ENCODE measurements at places on chromosomes 7 and 10.

DNA sequence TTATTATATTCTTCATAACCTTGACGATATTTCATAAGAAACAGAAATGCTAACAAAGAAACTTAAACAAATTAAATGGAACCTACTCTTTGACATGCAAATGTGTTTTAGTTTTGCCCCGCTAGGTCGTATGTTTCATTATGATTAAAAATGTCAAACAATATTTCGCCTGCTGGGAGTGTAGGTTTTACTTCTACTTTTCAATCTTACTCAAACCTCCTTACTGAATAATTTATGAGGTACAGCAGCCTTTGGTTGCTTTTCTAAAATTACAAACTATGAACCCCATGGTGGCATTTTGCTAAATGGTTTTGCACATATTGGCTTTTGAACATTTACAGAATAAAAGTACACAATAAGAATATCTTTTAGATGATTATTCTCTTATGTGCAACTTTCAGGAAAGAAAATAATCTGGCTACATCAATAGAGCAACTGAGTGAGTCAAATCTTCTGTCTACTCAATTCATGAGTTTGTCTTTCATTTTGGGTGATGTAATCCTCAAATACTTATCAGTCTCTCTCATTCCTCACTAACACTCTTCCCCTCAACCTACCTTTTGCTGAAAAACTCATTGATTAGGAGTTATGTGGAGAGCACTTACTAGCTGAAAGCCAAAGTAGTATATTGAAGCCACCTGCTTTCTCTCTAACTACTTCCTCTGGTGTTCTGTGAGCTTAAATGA is 1226.4 kb downstream of the XPNPEP1 start:
- no peak for DNase-seq

- no peak for DNase-seq
Observed at GRCh38 chr7:199483-200249, 7.3 kb downstream of the FAM20C start.

GRCh38 chr7:3415861-3416312 is 114.8 kb downstream of the SDK1 start:
- no peak for DNase-seq

- no peak for DNase-seq
Observed at GRCh38 chr10:96919785-96920430, 87.8 kb downstream of the LCOR start.

GRCh38 chr7:44748948-44749731 is 493 bp downstream of the ZMIZ2 start:
- no peak for DNase-seq

DNA sequence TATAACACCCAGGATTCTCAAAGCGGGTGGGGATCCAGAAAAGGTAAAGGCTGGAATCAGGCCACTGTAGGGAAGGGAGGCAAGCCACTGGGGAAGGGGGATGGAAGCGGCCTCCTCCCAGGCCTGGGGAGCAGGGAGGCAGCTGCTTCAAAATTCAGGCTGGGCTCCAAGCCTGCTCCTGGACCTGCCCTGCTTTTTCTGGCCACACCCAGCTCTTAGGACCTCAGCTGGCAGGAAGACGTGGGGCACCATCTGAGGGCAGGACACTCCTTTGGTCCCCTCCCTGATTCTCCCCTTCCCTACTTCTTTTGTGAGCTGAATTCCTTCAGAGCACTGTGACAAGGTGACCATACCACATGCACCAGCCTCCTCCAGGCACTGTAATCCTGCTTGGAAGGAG is 4.6 kb upstream of the LBX1 start:
- DNase-seq, result no peak

DNA sequence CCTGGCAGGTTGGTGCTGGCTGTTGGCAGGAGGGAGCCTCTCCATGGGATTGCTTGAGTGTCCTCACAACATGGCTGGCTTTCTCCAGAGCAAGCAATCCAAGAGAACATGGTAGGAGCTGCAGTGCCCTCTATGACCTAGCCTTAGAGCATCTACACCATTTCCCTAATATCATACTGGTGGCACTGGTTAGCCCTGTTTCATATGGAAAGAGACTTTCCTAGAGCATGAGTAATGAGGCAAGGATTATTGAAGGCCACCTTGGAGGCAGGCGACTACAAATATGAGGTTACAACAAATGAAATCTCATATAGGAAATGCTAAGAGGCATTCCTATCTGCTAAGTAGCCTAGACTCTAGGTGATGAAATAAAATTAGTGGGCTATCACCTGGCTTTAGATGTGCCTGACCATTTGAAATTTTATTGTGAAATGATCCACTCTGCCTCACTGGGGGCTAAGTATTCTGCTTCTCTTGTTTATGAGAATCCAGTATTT is 153.6 kb downstream of the RGS10 start:
- DNase-seq, result no peak

- DNase-seq, result no peak
Observed at GRCh38 chr10:95550073-95550672, 11.0 kb downstream of the SORBS1 start.

GRCh38 chr10:21217107-21217506 is 308.4 kb downstream of the SKIDA1 start:
- no peak for DNase-seq

DNA sequence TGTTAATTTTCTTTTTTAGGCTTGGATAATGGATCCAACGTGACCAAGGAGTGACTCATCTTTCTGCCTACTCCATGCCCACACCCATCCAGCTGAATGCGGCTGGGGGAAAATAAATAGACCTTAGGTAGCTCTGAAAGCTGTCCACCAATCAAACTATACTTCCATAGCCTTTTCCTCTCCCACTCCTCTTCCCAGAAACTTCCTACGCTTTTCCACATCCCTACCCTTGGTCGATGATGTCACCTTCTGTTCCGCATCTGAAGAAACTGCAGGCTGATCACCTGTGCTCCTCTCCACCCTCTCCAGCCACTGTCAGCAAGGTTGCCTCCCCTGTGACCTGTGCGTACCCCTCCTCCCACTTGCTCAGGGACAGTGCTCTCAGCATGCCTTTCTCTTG is 359.8 kb upstream of the KLF6 start:
- no peak for DNase-seq

DNA sequence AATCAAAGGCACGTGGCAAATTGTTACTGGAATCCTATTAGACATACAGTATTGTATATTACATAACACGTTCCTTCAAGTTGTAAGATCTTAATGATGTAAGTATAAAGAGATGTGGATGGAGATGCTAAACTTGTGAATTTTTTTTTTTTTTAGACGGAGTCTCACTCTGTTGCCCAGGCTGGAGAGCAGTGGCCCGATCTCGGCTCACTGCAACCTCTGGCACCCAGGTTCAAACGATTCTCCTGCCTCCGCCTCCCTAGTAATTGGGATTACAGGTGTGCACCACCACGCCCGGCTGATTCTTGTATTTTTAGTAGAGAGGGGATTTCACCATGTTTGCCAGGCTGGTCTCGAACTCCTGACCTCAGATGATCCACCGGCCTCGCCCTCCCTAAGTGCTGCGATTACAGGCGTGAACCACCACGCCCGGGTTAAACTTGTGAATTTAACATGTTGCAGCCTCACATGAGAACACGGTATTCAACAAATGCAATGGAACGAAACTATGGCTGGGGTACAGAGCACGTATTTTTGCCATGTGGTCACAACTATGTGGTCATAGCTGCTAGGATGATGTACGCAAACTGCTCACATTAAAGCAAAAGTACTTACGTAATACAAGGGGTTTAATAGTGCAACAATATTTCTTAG is 818 bp upstream of the SUPV3L1 start:
- no peak for DNase-seq

GRCh38 chr10:2137549-2138174 is 400.3 kb upstream of the ADARB2 start:
- DNase-seq, result no peak

- DNase-seq, result no peak
Observed at GRCh38 chr7:134165252-134165651, 38.1 kb downstream of the LRGUK start.

DNA sequence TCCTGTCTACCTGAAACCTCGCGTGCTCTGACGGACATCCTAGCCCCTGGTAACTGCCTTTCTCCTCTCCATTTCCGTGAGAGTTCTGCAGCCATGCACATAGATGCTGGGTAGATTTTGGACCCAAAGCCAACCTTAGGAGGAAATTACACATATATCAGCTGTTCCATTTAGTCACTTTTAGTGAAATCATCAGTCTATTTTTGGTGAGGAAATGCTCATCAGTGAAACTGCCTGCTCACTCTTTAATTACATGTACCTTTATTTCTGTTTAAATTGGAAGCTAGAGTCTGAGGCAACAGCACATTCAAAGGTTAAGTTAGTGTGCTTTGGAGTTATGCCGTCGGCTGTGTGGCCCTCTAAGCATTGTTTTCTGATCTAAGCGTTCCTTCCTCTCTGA is 231.3 kb downstream of the WDR37 start:
- DNase-seq, result no peak

- no peak for DNase-seq
Observed at GRCh38 chr10:110335314-110336064, 30.8 kb upstream of the SMNDC1 start.

GRCh38 chr7:17654940-17655339 is 285.4 kb downstream of the SNX13 start:
- no peak for DNase-seq
